Stimulated activated CD4-positive, alpha-beta T cell treated with anti-CD3 and anti-CD28 coated beads, Interleukin-2, amount 100 ng/mL, for 24 hours (primary cell): ENCODE measurements at places on chromosomes 11 and 22.

DNA sequence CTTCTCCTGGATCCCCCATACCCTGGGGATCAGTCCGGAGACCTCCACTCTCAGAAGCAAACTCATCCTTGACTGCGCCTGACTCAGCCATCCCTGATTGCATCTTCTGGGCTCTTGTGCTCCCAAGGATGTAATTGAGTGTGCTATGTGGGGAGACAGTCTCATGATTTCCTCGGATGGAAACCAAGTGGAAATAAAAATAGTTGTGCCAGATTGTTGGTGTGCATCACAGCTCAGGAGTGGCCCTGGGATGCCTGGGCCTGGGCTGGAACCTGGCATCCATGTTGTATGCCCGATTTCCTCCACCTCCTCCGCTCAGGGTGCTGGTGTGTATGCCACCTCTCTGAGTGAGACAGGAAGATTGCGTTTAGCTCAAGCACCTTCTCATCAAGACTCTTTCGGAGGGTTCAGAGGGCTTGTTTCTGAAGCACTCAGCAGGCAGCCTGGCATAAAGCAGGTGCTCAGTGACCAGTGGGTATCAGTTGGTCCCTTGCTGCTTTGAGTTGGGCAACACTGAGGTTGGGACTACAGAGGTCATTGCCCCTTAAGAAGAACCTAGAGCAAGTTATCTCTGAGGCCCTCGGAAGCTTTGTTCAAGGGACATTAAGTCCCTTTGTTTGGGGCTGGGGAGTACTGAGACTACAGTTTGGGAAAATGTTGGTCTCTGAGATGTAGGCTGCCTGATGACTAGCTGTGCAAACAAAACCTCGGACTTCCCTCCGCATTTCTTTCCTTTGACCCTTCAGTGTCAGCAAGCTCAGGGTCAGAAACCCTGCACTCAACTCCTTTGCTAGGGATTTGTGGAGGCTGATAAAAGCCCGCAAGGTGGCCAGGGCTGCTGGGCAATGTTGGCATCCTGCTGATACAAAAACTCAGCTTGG, 24.8 kb upstream of the MICAL2 start:
- DNase-seq, result no peak

- DNase-seq, result no peak
Observed at GRCh38 chr11:103798026-103798425, 238.4 kb upstream of the DDI1 start.

DNA sequence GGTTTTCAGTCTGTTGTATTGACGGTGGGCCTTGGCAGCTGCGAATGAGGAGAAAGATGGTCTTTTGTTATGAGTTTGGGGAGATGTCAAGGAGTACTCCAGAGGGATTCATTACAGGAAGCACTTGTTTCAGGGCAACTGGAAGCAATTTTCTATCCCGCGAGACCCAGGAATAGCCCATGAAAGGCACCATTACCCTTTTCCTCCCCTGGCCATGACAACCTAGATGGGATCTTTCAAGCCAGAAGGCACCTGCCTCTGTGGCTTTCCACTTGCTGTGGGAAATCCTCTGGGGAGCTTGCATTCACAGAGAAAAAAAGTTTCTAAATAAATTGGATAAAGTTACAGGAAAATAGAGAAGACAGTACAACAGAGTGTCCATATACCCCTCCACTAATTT, 2.7 kb downstream of the ZNF215 start:
- DNase-seq, result no peak

- no peak for DNase-seq
Observed at GRCh38 chr11:40235841-40236240, 1223.6 kb downstream of the LRRC4C start.

GRCh38 chr22:44917372-44918165, 92.2 kb downstream of the PHF21B start:
- DNase-seq, result no peak

DNA sequence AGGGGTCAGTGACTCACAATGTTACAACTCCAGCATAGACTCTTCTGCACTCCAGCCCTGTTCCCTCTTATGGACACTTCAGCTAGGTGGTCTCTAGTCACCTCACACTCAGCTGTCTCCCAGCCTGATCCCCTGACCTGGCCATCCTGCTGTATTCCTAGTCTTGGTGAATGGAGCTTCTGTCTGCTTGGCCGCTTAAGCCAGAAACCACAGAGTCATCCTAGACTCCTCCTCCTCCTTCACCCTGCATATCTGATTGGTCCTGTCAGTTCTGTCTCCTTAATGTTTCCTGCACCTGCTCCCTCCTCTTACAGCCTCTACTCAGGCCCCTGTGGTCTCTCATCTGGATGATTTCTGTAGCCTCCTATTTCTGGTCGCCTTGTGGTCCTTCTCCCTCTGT, 144.9 kb downstream of the HIPK3 start:
- DNase-seq, result no peak

DNA sequence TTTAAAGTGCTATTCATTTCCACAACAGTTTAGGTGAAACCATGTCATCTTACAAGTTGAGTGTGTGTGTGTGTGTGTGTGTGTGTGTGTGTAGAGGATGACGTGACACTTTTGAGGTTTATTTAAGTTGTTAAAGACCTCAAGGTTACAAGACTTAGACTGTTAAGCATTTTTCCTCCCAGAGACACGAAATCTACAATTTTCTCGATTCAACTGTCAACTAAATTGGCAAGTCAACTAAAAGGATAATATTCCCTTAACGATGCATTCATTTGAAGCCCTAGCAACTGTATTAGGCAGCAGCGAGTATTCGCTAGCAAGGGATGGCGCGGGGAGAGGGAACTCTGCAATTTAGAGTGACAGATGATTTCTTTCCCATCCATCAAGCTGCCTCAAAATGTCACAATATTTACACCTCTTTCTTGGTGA, 17.6 kb upstream of the BDNF start:
- no peak for DNase-seq

- no peak for DNase-seq
Observed at GRCh38 chr11:58807343-58807742, 37.2 kb downstream of the GLYATL2 start.

GRCh38 chr22:46007003-46007847, 30.3 kb upstream of the WNT7B start:
- peak; percentile 19 for DNase-seq

DNA sequence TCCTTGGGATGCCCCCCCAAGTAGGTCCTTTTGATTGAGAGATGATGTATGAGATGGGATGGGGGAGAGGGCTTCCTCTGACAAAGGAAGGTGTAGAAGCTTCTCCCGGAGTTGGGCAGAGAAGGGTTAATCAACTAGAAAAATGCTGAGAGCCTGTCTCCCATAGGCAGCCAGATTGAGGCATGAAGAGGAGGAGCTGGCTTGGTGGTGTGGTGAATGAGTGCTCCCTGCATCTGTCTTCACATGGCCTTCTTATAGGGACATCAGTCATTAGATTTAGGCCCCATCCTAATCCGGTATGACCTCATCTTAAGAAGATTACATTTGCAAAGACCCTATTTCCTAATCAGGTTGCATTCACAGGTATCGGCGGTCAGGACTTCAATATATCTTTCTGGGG, 61.1 kb downstream of the NFAM1 start:
- DNase-seq, result no peak

GRCh38 chr11:1453611-1454034, 33.0 kb downstream of the MOB2 start:
- DNase-seq, result no peak

DNA sequence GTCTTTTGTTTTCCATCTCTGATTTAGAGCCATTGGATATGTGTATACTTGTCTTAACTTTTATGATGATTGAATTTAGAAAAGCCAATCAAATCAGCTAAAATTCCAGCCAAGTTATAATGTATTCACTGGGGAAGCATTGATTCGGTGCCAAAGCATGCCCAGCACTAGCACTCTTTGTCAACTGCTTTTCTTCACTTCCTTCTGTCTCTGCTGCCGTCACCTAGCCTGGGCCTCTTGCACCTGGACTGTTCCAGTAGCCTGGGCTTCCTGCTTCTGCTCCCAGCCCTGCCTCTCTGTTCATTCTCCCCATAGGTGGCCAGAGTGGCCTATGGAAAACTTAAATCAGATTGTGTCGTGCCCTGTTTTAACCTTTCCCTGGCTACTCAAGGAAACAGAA, 80.7 kb downstream of the NAV2 start:
- no peak for DNase-seq

- DNase-seq, result no peak
Observed at GRCh38 chr11:80860632-80861031, 1419.8 kb upstream of the TENM4 start.

GRCh38 chr11:795634-796564, 2.2 kb downstream of the SLC25A22 start:
- peak; percentile 86 for DNase-seq

GRCh38 chr11:116829525-116830183, at the start of gene APOC3:
Gene APOC3, plus strand, starts transcription at chr11:116829907. Its CDS starts 676 bp downstream, at chr11:116830583.
- DNase-seq, result no peak

- peak; percentile 56 for DNase-seq
Observed at GRCh38 chr11:46278387-46279125, 1.1 kb downstream of the CREB3L1 start.

- DNase-seq, result no peak
Observed at GRCh38 chr11:36361901-36362391, 65.9 kb downstream of the PRR5L start.

DNA sequence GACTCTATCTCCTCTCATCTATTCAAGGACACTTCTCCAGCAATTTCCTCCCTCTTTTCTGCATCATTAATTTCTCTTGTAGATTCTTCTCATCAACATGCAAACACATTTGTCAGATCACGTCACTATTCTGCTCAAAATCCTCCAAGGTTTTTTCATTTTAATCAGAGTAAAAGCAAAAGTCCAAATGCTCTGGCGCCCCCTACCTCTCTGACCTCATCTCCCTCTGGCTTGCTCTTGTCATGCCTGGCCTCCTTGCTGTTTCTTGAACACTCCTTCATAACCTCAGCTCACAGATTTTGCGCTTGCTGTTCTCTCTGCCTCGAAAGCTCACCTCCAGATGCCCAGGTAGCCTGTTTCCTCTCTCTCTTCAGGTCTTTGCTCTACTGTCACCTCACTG, 22.4 kb downstream of the RTCB start:
- peak; percentile 32 for DNase-seq

DNA sequence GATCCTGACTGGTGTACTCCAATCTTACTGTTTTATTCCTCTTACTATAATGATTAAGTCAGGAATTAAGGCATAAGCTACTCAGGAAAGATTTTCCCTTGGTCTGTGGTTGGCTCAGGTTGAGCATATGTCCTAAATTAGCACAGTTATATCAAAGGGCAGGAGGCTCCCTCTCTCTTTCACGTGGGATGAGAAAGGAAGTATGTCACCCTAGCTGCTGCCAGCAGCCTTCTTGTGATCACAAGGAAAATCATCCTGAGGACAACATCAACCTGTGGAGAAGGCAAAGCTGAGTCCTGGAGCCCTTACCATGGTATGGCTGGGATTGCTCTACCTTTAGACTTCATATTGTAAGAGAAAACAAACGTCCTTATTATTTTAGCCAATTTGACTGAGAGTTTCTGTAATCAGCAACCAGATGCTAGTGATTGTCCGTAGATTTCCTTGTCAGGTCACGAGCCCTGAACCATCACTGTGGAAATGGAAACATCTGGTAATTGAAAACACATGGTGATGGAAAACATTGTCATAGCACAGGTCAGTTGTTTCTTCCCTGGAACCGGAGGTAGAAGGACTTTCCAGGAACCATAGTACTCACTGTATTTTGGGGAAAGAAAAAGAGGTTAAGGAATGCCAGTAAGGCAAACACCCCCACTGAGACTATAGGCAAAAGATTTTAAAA, 40.6 kb upstream of the DEUP1 start:
- DNase-seq, result no peak

DNA sequence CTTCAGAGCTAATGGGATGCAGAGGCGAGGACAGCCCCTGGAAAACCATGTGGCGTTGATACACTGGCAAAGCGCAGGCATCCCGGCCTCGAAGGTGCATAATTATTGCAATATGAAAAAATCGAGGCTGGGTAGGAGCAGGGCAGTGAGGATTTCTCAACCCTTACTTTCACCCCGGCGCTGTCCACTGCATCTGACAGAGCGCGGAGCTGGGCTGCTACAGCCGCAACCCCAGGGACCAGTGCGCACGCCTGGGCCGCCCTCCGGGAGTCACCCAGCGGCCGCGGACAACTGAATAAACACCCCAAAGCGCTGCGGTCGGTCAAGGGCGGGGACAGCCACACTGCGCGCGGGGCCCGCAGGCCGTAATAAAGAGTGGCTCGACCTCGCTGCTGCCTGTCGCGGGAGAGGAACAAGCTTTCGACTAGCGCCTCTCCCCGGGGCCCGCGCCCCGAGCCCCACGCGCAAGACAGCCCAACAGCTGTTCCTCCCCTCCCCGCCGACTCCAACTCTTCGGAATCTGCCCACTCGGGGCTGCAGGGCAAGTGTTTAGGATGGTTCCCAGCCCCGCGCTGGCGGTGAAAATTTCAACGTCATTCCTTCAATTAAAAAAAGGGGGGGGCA, 3.6 kb upstream of the WT1 start:
- DNase-seq, result no peak

DNA sequence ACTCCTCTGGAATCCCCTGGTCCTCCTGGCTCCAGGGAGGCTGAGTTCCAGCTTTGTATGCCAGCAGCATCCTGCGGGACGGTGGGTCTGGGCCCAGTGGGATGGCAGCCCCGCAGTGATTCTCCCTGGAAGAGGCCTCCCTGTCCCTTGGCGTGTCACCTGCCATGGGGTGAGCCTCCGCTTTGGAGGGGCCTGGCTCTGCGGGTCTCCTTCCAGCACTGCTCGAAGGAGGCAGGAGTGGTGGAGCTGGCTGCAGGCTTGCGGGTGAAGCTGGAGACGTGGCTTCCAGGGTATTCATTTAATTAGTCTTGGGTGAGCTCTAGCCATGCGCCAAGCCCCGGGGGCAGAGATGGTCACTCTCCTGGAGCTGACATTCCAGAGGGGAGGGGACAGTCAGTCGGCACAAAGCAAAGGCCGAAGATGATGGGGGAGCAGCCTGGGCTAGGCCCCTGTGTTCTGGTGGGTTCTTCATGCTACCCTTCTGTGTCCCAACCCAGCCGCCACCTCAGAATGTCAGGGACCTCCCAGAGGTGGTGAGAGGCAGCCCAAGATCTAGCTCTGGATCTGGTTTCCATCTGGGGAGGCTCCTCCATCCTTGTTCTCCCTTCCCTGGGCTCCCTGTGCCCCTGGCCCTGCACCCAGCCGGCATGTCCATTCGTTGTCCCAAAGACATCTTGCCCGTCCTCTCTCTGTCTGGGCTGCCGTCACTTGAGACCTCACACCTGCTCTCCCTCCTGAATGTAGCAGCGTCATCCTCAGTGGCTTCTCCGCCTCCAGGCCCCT, 1332.5 kb downstream of the BRD1 start:
- DNase-seq, result no peak

- no peak for DNase-seq
Observed at GRCh38 chr11:9210224-9210921, 54.8 kb downstream of the DENND5A start.

- DNase-seq, result no peak
Observed at GRCh38 chr11:23370580-23371275, 510.5 kb upstream of the CCDC179 start.

DNA sequence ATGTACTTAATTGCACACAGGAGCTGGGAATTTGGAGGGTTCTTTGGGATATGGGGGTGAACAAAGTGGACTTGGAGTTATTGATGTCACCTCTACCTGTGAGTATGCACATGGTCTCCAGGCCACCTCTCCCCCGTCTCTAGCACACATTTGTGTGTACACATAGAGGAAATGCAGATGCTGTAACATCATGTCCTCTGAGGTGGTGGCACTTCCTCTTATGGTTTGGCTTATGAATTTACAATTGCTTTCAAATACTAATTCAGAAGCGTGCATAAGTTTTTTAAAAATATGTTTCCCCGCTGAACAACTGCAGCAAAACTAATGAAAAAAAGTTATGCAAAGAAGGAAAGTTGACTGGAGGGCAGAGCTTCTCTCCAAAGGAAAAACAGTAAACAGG, 152.0 kb upstream of the TENM4 start:
- no peak for DNase-seq

GRCh38 chr11:42034826-42035225, 575.4 kb upstream of the LRRC4C start:
- no peak for DNase-seq
